Stimulated activated CD4-positive, alpha-beta T cell treated with anti-CD3 and anti-CD28 coated beads, Interleukin-1b, Interleukin-23, amount 100 ng/mL, for 1 hour (primary cell): ENCODE measurements at places on chromosomes 6 and 20.

GRCh38 chr20:57157106-57157691, 109.2 kb downstream of the BMP7 start:
- DNase-seq: no peak

DNA sequence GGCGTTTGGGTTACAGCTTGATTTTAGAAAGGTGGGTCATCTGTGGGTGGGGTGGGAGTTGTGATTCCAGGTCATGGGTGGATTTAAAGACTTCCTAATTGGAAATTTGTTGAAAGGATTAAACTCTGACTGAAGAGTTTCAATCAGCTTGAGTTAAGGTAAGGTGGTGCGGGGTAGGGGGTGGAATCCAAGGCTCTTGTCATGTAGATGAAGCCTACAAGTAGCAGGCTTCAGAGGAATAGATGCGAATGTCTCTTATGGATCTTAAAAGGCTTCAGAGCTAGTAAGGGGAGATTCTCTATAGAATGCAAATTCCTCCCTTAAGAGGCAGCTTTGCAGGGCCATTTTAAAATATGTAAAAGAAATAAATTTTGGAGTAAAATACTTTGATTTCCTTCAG, 645.3 kb downstream of the FRK start:
- no peak for DNase-seq

DNA sequence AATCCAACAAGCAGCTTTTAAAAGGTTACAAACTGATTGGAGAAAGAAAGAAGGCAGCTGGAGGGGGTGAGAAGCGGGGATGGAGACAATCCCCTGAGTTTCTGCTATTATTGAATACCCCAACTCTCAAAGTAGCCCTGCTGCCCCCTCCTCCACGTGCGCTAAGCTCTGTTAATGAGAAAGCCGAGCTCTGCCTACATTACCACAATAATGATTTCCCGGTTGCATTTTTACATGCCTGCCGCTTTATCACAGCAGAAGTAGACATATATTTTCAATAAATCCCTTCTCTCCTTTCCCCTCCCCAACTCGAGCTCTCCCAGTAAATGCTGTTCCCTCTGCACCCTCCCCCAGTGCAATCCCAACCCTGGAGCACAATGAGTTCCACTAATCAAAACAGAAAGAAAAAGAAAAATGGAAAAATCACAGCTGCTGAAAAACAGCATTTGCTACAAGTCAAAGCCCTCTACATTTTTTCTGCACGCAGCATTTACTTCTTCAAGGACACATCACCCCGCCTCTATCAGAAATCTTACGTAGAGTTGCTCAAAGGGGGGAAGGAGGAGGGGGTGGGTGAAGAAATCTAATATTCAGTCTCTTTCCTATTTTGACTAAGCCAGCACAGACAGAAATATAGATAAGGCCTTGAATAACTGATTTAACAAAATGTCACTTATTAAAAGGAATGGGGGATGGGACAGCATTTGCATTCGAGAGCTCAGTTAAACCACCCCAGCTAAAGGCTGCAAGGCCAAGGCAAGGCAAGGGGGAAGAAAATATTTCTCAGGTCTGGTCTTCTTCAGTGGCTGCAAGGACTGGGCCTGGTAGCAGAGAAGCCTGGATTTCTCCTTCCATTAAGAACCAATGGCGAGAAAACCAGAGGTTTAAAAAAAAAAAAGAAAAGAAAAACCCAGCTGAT, 10.7 kb downstream of the TRERF1 start:
- DNase-seq: no peak

GRCh38 chr6:159435701-159436100, 257.3 kb downstream of the SOD2 start:
- no peak for DNase-seq

- no peak for DNase-seq
Observed at GRCh38 chr6:159654483-159655098, 38.5 kb downstream of the SOD2 start.
